Left lung (tissue), 14 donors: ENCODE measurements at places on chromosomes 5 and 9.

GRCh38 chr5:146233441-146233840 is 30.0 kb downstream of the RBM27 start:
- DNase-seq: no peak

DNA sequence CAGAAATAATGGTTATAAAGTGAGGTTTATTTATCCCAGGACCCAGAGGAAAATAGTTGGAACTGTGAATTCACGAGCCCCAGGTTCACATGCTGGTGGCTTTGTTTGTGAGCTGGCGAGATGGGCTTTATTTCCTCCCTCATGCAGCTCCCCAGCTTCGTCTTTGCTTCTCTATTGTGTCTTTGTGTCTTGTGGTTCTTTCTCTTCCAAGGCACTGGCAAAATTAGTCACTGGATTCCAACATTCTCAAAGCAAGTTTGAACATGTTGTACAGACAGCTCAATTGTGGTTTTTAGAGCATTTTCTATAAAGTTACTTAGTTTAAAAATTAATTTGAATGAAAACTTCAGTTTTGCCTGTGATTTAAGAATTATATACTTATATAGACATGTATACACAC is 7.2 kb downstream of the NDUFS6 start:
- no peak for DNase-seq

DNA sequence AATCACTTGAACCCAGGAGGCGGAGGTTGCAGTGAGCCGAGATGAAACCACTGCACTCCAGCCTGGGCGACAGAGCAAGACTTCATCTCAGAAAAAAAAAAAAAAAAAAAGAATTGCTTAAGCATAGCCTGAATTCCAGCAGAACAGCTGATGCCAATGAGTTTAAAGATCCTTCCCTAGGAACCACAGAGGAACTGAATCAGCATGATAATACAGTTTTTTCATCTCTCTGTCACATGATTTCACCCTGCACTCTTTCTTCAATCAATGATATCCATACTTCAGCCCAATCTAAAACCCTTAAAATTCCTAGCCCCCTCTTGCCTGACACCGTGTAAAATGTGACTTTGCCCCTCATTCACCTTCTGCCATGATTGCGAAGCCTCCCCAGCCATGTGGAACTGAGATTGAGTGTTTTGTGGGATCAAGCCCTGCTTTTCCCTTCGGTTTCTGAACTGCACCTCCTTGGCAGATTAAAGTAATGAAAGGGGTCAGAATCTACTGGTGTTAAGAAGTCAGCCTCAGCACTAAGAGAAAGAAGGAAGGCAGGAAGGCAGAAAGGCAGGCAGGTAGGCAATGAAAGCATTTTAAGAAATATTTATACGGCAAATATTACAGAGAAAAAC is 20.9 kb upstream of the DMXL1 start:
- DNase-seq: no peak

- peak; percentile 92 for DNase-seq
Observed at GRCh38 chr5:39424736-39425637, at the start of gene DAB2. Gene DAB2 (minus strand): TSS chr5:39424980. CDS start chr5:39394320, 30,660 bp downstream.

GRCh38 chr5:132011622-132012343 is at the start of gene ACSL6:
Gene ACSL6 (minus strand): TSS chr5:132011658. CDS start chr5:132011553, 105 bp downstream.
- DNase-seq: no peak

- no peak for DNase-seq
Observed at GRCh38 chr9:68747043-68747533, 42.0 kb downstream of the PIP5K1B start.

DNA sequence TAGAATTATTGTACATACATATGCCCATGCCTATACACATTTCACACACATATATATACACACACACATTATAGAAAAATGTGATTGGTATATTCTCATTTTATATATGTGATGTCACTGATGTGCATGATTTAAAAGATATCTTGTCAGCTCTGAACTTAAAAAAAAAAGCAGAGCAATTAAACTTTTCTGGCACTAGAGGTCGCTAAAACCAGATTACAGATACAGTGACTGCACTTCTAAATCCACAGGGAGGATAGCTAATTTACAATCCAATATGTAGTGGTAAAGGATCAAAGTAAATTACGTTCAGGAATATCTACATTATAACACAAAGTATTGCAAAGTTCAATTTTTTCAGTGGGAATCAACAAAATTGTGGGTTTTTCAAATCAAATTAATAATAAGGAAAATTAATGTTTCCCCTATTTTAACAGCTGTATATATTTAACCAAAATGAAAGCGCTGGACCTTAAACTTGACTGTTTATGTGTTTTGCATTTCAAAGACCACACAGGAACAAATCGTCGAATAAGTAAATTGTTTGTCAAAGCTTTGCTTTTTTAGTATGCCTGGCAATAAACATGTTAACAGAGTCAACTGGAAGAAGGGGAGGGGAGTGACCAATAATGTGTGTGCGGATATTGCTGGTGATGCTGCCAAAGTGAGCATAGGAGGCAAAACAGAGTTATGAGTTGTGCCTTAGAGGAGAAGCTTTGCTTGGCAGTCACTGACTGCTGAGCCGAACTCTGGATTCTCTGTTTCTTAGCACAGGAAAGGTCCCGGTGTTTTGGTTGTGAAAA is 1201.4 kb upstream of the C9orf72 start:
- DNase-seq: peak; percentile 29

DNA sequence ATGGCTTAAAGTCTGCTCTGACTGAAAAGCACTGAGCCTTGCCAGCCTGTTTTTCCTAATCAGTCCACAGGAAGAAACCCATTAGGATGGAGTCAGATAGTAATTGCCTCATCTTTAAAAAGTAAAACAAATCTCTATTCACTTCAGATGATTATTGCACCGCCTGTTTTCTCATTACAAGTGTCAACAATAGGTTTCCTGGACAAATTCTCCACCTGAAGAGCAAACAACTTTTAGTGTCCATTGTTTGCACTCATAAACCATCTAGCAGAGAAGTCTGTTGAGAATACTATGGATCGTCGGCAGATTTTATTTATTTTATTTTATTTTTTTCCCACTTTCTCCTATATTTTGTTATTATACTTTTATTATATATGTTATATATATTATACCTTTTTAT is 20.3 kb downstream of the C5orf63 start:
- no peak for DNase-seq
